ENCODE measurements at places on chromosomes 3 and 15. TPM values are rescaled to one million over a fixed set of nuclear protein-coding genes. Genes with fewer than 3 reads are reported as not detected.

HERC2 gene
- 51.1 TPM for total RNA-seq

CD200 gene
- 20.8 TPM for total RNA-seq

CHL1 gene
- total RNA-seq = 40.3 TPM

- no peaks in the 10 kb centered on the region for H3K27me3 ChIP-seq
- H3K4me3 ChIP-seq = no peak overlapping the region
- DNase-seq = no peak
These were observed 139.0 kb upstream of the LIPC start for GRCh38 chr15:58292751-58293175.

DNA sequence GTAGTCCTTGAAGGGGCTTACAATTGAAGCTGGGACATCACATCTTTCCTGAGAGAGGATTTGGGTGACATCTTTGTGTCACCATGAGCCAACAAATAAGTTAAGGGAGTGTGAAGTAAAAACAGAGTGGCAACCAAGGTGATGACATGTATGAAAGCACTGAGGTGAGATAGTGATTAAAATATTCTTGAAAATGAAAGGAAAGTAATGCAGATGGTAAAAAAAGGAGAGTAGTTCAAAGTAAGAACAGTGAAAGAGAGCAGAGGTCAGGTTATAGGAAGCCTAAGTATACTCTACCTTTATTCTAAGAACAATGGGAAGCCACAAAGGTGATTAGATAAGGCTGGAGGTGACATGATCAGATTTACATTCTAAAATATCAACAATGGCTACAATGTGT lies 486.1 kb downstream of the DIPK2A start:
- H3K36me3 ChIP-seq = no peaks in the 10 kb centered on the region
- no peak for DNase-seq
- H3K4me3 ChIP-seq = no peak overlapping the region
- H3K27ac ChIP-seq = no peak overlapping the region
- no peaks in the 10 kb centered on the region for H3K4me1 ChIP-seq

TMC3 gene
- total RNA-seq = 1.6 TPM

GOLGA8S gene
- total RNA-seq = not detected

- H3K4me3 ChIP-seq = no peak overlapping the region
- no peak for DNase-seq
- no peak overlapping the region for H3K27ac ChIP-seq
- peaks cover 4% of the 10 kb centered on the region for H3K4me1 ChIP-seq
- no peaks in the 10 kb centered on the region for H3K36me3 ChIP-seq
- no peaks in the 10 kb centered on the region for H3K27me3 ChIP-seq
These were observed 126.0 kb downstream of the MYLK start for GRCh38 chr3:123758081-123758564.

PRR20G gene
- total RNA-seq = not detected

All from breast epithelium (tissue), 4 donors.